ENCODE measurements at places on chromosomes 16 and 17.

- DNase-seq, result no peak
Observed at GRCh38 chr16:75319513-75320411, 68.3 kb upstream of the BCAR1 start.

- DNase-seq, result no peak
Observed at GRCh38 chr17:40561294-40561870, 3.9 kb downstream of the CCR7 start.

DNA sequence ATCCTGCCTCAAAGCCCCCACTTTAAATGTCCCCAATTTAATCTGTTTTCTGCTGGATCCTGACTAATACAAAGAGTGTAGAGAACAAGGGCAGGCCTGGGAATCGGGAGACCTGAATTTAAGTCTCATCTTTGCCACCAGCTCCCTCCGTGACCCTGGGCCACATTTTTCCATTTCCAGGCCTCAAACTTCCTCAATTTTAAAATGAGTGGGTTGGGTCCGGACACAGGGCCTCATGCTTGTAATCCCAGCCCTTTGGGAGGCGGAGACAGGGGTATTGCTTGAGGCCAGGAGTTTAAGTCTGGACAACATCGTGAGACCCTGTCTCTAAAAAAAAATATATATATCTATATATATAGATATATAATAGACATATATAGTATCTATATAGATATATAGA lies 61.4 kb downstream of the SRL start:
- no peak for DNase-seq

GRCh38 chr17:36947922-36948716 lies 635 bp upstream of the AATF start:
- DNase-seq, result no peak

GRCh38 chr17:40909351-40909750 lies 24.3 kb upstream of the KRT20 start:
- DNase-seq, result peak; percentile 93

- DNase-seq, result no peak
Observed at GRCh38 chr16:81693041-81693743, 85.9 kb upstream of the PLCG2 start.
